Heart right ventricle (tissue), 16 donors: ENCODE measurements at places on chromosomes 2 and 18.

- DNase-seq: no peak
- no peak overlapping the region for H3K4me3 ChIP-seq
- peaks cover 28% of the 10 kb centered on the region for H3K27me3 ChIP-seq
- H3K4me1 ChIP-seq: no peaks in the 10 kb centered on the region
These were observed 27.9 kb downstream of the MARCO start for GRCh38 chr2:118969734-118970395.

DNA sequence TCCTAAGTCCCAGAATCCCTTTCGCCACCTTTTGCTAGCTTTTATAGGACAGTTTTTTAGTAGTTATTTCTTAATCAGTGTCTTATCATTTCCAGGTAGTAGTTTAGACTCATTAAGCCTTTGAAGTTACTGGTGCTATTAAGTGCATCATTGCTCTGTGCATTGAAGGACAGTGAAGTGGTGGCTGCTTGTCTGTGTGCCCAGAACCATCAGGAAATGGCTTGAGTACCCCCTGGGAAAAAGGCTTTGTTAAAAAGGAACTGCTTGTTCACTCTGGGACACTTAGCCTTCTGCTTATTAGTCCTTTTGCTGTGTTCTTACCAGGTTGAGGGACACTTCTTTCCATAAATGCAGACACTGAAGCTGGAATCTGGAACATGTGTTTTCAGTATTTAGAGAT is 30.0 kb downstream of the DTNA start:
- H3K36me3 ChIP-seq: no peaks in the 10 kb centered on the region
- H3K27me3 ChIP-seq: no peaks in the 10 kb centered on the region
- DNase-seq: no peak
- peaks cover 29% of the 10 kb centered on the region for H3K4me1 ChIP-seq
- no peak overlapping the region for H3K4me3 ChIP-seq
- H3K27ac ChIP-seq: no peak overlapping the region

DNA sequence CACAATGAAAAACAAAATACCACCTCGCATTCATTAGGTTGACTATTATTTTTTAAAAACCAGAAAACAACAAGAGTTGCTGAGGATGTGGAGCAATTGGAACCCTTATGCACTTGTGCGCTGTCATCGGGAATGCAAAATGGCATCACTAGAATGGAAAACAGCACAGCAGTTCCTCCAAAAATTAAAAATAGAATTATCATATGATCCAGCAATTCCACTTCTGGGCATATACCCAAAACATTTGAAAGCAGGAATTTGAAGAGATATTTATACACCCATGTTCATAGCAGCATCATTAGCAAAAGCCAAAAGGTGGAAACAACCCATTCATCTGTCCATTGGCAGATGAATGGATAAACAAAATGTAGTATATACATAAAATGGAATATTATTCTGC is 11.9 kb upstream of the NMUR1 start:
- H3K4me3 ChIP-seq: no peak overlapping the region
- H3K27me3 ChIP-seq: peaks cover 66% of the 10 kb centered on the region
- H3K27ac ChIP-seq: peak overlapping the region; percentile 27
- no peak for DNase-seq

- H3K4me1 ChIP-seq: no peaks in the 10 kb centered on the region
- peaks cover 8% of the 10 kb centered on the region for H3K36me3 ChIP-seq
- H3K4me3 ChIP-seq: no peak overlapping the region
- H3K27me3 ChIP-seq: peaks cover 7% of the 10 kb centered on the region
These were observed 16.1 kb upstream of the ZNF236 start for GRCh38 chr18:76806301-76806700.
